ENCODE measurements at places on chromosomes 5 and 9. TPM values are rescaled to one million over a fixed set of nuclear protein-coding genes. Genes with fewer than 3 reads are reported as not detected.

GRCh38 chr9:101792475-101792874 lies 54.0 kb upstream of the GRIN3A start:
- no peaks in the 10 kb centered on the region for H3K4me1 ChIP-seq
- DNase-seq = no peak
- peaks cover 2% of the 10 kb centered on the region for H3K27me3 ChIP-seq

- no peak overlapping the region for H3K27ac ChIP-seq
- no peaks in the 10 kb centered on the region for H3K36me3 ChIP-seq
- H3K4me1 ChIP-seq = no peaks in the 10 kb centered on the region
- no peaks in the 10 kb centered on the region for H3K27me3 ChIP-seq
- H3K4me3 ChIP-seq = no peak overlapping the region
- no peak for DNase-seq
Measured at GRCh38 chr5:67374378-67374777, 177.8 kb upstream of the CD180 start.

GRCh38 chr9:137029058-137029936 lies 1.3 kb upstream of the ABCA2 start:
- H3K27ac ChIP-seq = peak overlapping the region; percentile 67
- H3K4me3 ChIP-seq = peak overlapping the region; percentile 80
- H3K36me3 ChIP-seq = no peaks in the 10 kb centered on the region
- peak; percentile 63 for DNase-seq
- H3K27me3 ChIP-seq = no peaks in the 10 kb centered on the region
- H3K4me1 ChIP-seq = peaks cover 30% of the 10 kb centered on the region

DNA sequence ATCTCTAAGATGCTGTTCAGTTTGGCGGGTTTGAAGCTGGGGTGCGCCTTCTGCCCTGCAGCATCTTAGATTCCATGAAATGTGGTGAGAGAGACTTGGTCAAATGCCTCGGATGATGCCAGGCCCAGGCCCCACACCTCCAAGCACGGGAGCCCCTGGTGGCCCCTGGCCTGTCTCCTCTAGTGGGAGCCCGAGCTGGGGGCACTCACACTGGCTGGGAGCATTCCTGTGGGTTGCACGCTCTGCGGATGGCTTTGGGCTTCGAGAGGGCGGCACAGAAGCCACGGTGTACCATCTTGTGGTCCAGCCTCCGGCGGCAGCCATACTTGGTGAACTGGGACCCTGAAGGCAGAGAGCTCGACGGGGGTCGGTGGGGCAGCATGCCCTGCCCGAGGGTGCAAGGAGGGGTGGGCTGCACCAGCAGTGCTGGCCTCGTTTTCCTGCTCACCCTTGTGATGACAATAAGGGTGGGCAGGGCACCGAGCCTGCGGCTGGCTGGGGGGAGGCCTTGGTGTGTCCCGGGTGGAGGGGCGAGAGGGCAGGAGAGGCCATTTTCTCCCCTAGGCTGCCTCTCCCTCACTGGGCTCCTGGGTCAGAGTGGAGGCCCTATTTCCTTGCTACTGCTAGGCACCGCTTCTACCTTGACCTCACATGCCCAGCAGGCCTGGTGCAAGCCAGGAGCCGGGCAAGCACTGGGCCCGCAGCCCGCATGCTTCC lies 65.8 kb downstream of the ZNF354C start:
- no peaks in the 10 kb centered on the region for H3K4me1 ChIP-seq
- H3K4me3 ChIP-seq = no peak overlapping the region
- no peaks in the 10 kb centered on the region for H3K36me3 ChIP-seq
- DNase-seq = no peak
- no peak overlapping the region for H3K27ac ChIP-seq

DNA sequence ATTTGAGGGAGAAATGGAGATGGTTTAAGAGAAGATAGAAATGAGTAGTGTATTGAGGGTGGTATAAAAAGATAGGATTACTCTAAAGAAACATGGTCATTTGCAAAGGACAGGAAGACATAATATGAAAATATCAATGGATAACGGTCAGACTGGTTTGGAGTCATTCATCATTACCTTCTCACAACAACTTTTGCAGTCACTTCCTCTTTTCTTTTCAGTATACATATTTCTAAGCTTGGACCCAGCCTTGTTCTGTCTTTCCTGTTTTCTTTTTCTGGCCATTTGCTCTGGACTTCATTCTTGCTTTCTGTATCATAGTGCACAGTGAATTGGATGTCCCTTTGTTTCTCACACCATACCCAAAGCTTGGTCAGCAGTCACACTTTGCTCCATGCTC lies 966.5 kb upstream of the TYRP1 start:
- no peaks in the 10 kb centered on the region for H3K4me1 ChIP-seq
- no peak overlapping the region for H3K27ac ChIP-seq

DNA sequence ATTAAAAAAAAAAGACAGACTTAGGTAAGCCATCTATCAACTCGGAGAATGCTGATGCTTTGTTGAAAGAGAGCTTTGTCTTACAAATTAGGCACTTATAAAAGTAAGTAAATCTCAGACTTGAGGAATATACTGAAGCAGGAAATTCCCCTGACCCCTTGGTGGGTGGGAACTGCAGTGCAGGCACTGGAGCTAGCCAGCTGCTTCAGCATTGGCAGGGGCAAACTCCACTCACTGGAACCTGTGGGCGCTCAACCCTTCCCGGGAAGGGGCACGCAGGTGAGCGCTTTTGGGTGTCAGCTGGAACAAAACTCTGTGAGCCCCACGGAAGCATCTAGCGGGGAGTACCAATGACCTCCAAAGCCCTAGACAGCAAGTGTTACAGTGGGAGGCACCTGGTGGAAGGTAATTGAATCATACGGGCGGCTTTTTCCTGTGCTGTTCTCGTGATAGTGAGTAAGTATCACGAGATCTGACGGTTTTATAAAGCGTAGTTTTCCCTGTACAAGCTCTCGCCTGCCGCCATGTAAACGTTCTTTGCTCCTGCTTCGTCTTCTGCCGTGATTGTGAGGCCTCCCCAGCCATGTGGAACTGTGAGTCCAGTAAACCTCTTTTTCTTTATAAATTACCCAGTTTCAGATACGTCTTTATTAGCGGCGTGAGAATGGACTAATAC lies 628.0 kb upstream of the CDH18 start:
- no peak overlapping the region for H3K27ac ChIP-seq
- no peak for DNase-seq
- H3K4me3 ChIP-seq = no peak overlapping the region
- H3K27me3 ChIP-seq = no peaks in the 10 kb centered on the region
- no peaks in the 10 kb centered on the region for H3K4me1 ChIP-seq

Gene AFF4
- total RNA-seq = 40.9 TPM

DNA sequence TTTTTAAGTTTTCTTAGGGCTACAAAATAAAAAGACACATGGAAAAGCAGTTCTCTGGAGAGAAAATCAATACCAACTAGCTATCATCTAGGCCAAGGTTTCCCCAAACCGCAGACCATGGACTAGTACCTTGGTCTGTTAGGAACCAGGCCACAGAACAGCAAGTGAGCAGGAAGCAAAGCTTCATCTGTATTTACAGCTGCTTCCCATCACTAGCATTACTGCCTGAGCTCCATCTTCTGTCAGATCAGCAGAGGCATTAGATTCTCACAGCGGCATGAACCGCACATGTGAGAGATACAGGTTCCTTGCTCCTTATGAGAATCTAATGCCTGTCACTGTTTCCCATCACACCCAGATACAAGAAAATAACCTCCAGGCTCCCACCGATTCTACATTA lies 1907.6 kb upstream of the ACO1 start:
- no peaks in the 10 kb centered on the region for H3K27me3 ChIP-seq
- no peaks in the 10 kb centered on the region for H3K36me3 ChIP-seq
- H3K4me3 ChIP-seq = no peak overlapping the region
- no peaks in the 10 kb centered on the region for H3K4me1 ChIP-seq

- peaks cover 56% of the 10 kb centered on the region for H3K4me1 ChIP-seq
- no peak overlapping the region for H3K27ac ChIP-seq
- no peak for DNase-seq
- H3K27me3 ChIP-seq = peaks cover 12% of the 10 kb centered on the region
Measured at GRCh38 chr9:109468927-109469326, 29.2 kb downstream of the PTPN3 start.

- no peak for DNase-seq
- H3K27ac ChIP-seq = no peak overlapping the region
- no peaks in the 10 kb centered on the region for H3K4me1 ChIP-seq
- no peaks in the 10 kb centered on the region for H3K36me3 ChIP-seq
- H3K4me3 ChIP-seq = no peak overlapping the region
Measured at GRCh38 chr5:2272755-2273154, 390.0 kb upstream of the IRX4 start.

Gene TMEM215
- not detected for total RNA-seq

DNA sequence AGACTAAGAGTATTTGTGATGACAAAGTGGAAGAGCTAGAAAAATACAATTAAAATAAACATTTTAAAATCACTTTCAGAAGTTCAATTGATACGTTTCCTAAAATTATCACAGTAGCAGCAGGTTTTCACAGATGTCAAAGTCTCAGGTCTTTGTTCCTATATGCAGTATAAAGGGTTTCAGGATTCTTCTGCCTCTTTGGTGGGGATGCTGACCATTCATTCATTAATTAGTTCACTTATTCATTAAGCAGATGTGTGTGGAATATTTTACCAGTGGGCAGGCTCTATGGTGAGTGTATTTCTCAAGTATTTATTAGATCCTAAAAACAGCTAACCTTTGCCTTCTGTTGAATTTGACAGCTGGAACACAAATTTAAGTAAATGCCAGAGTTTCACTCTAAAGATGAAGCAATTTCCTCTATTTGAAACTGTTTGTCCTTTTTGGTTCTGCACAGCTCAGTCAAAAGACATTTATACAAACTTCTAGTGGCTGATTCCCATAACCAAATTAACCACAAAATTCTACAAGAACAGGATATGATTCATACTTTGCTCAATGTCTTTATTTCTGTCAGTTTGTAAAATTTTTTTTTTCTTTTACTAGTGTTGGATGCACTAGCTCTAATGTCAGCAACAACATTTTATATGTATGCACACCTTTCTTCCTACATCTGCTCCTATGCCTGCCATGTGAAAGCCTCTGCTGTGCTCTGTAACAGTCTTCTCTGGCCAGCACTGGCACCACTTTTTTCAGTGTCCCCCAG lies 75.9 kb upstream of the PRR16 start:
- H3K4me3 ChIP-seq = peak overlapping the region; percentile 4
- H3K27me3 ChIP-seq = no peaks in the 10 kb centered on the region
- H3K27ac ChIP-seq = no peak overlapping the region

Gene MYORG
- total RNA-seq = 1.0 TPM

DNA sequence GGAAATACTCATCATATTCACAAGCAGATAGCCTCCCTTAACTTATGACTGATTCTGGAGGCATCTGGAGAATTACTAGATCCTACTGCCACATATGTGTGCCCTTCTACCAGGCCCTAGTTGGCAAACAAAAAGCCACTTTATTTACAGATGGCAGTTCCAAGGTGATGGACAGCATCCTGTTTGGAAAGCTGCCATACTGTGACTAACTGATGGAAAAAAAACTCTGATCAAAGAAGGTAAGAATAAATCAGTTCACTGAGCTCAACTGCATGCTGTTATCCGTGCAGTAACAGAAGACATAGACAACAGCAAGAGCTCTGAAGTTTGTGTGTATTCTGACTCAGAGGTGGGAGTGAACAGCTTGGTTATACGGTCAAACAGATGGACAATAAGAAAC lies 279.8 kb upstream of the POU5F2 start:
- no peak overlapping the region for H3K27ac ChIP-seq
- peaks cover 23% of the 10 kb centered on the region for H3K36me3 ChIP-seq
- DNase-seq = no peak
- no peak overlapping the region for H3K4me3 ChIP-seq

Gene IL4
- total RNA-seq = 56.9 TPM

Gene IL31RA
- 0.80 TPM for total RNA-seq

Gene CDH6
- not detected for total RNA-seq

GRCh38 chr5:17928581-17928981 lies 294.3 kb downstream of the TAF11L14 start:
- H3K27ac ChIP-seq = no peak overlapping the region
- H3K4me3 ChIP-seq = no peak overlapping the region
- no peaks in the 10 kb centered on the region for H3K36me3 ChIP-seq
- H3K27me3 ChIP-seq = no peaks in the 10 kb centered on the region
- H3K4me1 ChIP-seq = no peaks in the 10 kb centered on the region

- H3K4me1 ChIP-seq = no peaks in the 10 kb centered on the region
- no peaks in the 10 kb centered on the region for H3K36me3 ChIP-seq
- H3K27ac ChIP-seq = no peak overlapping the region
- H3K4me3 ChIP-seq = no peak overlapping the region
Measured at GRCh38 chr5:59371525-59372127, 521.9 kb downstream of the PDE4D start.

DNA sequence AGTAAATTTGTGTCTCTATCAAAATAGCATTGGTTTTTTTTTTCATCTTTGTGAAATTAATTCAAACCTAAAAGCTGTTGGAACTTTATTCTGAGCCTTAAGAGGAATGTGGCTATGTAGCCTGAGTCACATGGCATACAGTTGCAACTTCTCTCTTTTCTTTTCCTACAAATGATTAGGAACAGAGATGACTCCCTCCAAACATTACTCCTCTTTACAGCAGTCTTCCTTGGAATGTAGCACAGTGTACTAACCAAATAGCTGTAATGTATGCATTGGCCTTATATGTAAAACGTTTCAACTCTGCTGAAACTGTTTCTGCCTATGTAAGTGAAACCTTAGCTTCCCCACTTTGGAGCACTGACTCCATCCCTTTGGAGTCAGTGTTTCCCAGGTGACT lies 100.9 kb upstream of the MAP1B start:
- no peak for DNase-seq
- H3K4me1 ChIP-seq = no peaks in the 10 kb centered on the region
- H3K4me3 ChIP-seq = no peak overlapping the region

Gene OR1L4
- not detected for total RNA-seq

DNA sequence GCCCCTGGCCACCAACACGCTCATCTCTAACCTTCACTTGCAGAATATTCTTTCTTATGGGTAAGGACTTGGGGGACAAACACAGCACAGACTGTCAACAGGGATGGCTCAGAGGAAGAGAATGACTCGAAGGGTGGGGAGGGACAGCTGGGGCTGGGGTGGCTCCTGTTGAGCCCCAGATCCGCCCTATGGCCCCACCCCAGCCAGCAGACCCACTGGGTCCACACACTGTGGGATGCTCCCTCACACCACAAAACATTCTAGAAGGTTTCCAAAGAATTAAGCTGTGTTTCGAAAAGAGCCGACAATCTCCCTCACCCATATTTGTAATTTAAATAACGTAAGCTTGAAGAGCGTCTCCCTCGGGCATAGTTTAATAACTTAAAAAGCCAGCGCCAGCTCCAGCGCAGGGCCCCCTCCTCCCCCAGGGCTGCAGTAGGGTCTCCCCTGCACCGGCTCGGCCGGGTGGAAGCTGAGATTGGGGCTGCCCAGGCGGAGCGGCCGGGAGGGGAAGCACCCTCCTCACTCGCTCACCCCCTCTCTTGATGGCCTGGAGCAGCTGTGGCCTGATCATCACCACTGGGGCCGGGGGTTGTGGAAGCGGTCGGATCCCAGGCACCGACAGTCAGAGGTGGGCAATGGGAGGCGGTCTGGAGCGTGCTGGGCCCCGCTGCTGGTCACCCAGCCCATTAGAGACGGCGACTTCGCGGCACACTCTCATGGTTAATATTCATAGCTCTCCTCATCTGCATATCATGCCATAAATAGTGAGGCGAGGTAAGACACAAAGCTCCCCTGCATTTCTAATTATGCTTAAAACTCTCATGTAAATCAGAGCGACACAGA lies 37.6 kb downstream of the NACC2 start:
- no peak overlapping the region for H3K4me3 ChIP-seq
- no peaks in the 10 kb centered on the region for H3K36me3 ChIP-seq
- H3K27ac ChIP-seq = no peak overlapping the region
- H3K4me1 ChIP-seq = no peaks in the 10 kb centered on the region

Data from activated T-helper 1 cell treated with anti-CD3 and anti-CD28 coated beads, Interleukin-12 subunit alpha, Interleukin-12 subunit beta, Interleukin-2, Interleukin-4 antibody, amounts not matched to agents 30 ng/mL and 10 ng/mL and 1 ng/mL, durations not matched to agents 14 hours and 24 hours and 36 hours (primary cell).